ENCODE measurements at places on chromosomes 16 and 17. TPM values are rescaled to one million over a fixed set of nuclear protein-coding genes. Genes with fewer than 3 reads are reported as not detected.

The GPR142 gene
- total RNA-seq: not detected

The XYLT1 gene
- 0.67 TPM for total RNA-seq

The ELOB gene
- total RNA-seq: 501 TPM

The RDM1 gene
- total RNA-seq: 2.2 TPM

The C16orf82 gene
- not detected for total RNA-seq

All from A549 treated with RU486 at 1 μM for 4 hours (cell line).